Foreskin melanocyte (primary cell): ENCODE measurements at places on chromosomes 12 and 14.

DNA sequence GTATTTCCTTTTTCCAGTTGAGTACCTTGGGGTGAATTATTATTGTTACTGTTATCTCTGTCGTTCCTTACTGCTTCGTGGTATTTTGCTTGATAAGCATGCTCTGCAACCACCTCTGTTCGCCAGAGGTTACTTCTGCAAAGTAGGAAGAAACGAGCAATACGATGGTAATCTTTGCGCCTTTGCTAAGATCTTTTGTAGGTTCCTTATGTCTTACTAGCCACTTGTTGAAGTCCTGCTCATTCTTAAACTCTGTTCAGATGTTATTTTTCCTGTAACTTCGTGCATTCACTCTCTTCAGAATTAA, 729 bp upstream of the M6PR start:
- no peak for DNase-seq

DNA sequence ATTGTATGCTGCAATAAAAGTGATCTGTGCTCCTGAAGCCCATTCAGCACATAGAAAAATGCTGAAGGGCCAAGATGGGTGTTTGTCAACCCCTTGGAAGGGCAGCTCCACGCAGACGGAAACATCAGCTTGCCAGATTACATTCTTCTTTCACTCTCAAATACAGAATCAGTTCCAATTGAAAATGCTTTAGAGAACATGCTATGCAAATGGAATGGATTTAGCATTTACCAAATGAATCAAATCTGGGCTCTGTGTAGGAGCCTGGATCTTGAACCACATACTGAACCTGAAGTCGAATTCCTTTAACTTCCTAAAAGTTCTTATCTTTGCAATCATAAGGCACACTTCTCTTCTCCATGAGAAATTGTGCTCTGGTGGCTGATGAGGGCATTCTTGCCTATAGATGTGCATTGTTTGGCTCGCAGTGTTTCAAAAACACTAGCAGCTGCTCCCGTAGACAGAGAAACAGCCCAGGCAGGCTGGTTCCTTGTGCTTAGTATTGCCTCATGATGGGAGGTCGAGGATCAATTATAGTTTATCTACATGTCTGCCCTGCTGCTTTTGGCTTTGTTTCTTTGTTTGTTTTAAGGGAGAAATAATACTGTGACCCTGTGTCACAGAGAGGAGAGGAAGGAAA, 489.8 kb upstream of the FLRT2 start:
- no peak for DNase-seq

DNA sequence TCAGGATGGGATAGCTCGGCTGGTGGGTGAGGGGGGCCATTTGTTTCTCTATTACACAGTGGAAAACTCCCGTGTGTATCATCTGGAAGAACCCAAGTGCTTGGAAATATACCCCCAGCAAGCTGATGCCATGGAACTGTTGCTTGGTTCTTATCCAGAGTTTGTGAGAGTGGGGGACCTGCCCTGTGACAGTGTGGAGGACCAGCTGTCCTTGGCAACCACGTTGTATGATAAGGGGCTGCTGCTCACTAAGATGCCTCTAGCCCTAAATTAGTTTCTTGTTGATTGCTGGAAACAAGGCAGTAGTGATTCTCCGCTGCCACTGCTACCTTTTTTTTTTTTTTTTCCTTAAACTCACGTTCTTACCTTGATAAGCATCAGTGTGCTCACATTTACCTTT, 1.9 kb downstream of the RIOX1 start:
- DNase-seq = no peak

DNA sequence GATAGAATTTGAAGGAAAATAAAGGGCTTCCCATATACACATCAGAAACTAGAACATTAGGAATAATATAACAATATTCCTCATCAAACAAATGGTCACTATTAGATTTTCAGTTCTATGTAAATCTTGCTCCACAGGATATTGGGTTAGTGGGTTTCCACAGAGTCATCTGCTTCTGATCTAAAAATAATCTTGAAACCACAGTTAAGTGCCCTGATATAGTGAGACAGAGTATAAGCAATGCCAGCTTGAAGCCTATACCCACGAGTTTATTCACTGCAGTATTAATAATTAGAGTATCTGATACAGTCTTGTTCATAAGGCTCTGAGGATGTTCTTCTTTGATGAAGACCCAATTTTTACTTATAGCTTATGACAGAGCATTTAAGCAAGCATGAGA, 74.5 kb upstream of the ATF7IP start:
- DNase-seq = no peak

DNA sequence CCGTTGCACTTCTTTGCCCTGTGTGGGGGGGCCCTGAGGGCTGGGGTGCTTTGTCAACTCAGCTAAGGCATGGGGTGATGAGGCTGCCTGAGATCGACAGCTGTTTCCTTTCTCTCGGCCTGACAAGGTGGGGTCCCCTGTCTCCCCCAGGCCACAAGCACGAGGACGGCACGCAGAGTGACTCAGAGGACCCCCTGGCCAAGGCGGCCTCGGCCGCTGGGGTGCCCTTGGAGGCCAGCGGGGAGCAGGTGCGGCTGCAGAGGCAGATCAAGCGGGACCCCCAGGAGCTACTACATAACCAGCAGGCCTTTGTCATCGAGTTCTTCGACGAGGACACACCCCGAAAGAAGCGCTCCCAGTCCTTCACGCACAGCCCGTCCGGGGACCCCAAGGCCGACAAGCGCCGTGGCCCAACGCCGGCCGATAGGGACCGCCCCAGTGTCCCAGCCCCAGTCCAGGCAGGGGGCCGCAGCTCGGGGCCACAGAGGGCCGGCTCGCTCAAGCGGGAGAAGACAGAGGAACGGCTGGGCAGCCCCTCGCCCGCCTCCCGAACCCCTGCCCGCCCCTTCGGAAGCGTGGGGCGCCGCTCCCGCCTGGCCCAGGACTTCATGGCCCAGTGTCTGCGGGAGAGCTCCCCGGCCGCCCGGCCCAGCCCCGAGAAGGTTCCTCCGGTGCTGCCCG, 18.8 kb downstream of the CEP170B start:
- DNase-seq = no peak

GRCh38 chr12:46108721-46109120, 118.3 kb upstream of the SCAF11 start:
- no peak for DNase-seq

- no peak for DNase-seq
Observed at GRCh38 chr14:103533137-103533998, 4.4 kb downstream of the TRMT61A start.

GRCh38 chr12:63397807-63398206, 246.8 kb upstream of the AVPR1A start:
- DNase-seq = no peak

- peak; percentile 53 for DNase-seq
Observed at GRCh38 chr12:108511633-108512540, 3.2 kb upstream of the FICD start.

GRCh38 chr14:25484235-25484634, 434.3 kb upstream of the STXBP6 start:
- no peak for DNase-seq

- DNase-seq = peak; percentile 63
Observed at GRCh38 chr12:110743571-110744093, 941 bp upstream of the PPP1CC start.

DNA sequence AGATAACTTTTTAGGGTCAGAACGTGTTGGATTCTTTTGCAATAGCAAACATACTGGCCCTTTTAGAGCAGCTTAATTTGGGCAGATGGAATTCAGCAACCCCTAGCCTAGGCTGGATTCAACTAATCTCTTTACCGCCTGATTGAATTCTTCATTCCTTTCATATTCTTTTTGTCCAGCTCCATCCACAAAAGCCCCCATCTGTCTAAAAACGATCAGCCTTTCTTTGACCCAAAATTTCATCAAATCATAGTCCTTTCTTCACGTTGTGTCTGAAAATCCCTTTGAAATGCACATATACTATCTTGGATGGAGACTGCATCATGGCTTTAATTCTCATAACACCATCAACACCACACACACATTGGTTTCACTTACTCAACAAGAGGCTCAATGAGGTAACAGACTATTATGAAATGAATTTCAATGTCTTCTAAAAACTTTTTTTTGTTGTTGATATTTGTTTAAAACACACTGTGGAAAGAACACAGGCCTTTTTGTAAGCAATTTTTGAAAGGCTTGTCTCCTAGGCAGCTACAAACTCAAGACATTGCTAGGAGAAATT, 128.0 kb upstream of the EEA1 start:
- DNase-seq = no peak

DNA sequence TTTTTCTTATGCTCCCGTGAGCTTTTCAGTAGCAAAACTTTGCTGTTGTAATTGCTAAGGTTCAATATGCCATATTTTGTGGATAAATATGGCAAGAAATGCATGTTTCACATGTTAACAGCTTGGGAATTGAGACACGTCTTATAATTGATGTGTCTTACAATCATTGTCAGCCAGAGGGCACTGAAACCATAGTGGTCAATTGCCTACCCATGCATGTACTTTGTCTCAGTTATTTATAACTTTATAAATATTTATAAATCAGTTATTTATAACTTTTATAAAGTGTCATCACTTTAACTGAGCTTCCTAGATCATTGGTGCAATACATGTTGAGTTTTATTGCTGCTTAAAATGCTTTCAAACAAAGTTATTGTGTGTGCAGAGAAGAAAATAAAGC, 82.0 kb downstream of the CATSPERB start:
- peak; percentile 26 for DNase-seq

- DNase-seq = no peak
Observed at GRCh38 chr14:65301862-65302539, 110.5 kb upstream of the FUT8 start.

- no peak for DNase-seq
Observed at GRCh38 chr14:31307618-31308017, 100.0 kb upstream of the HECTD1 start.

DNA sequence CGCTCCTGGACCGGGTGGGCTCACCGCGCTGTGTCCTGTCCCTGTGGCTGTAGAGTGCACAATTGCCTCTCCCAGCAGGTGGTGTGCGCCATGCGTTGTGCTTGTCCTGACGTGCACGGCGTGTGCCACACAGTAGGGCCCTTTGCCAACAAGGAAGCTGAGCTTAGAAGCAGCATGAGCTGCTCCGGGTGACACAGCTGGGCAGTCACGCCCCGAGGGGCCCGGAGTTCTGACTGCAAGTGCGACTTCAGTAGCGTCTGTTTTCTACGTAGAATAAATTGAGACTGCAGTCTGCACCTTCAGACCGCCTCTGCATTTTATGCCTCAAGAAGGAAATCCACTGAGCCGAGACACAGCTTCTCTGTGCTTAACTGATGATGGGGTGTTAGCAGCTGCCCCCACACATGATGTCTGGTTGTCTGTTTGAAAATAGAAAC, 81.6 kb downstream of the ADGRD1 start:
- DNase-seq = no peak

DNA sequence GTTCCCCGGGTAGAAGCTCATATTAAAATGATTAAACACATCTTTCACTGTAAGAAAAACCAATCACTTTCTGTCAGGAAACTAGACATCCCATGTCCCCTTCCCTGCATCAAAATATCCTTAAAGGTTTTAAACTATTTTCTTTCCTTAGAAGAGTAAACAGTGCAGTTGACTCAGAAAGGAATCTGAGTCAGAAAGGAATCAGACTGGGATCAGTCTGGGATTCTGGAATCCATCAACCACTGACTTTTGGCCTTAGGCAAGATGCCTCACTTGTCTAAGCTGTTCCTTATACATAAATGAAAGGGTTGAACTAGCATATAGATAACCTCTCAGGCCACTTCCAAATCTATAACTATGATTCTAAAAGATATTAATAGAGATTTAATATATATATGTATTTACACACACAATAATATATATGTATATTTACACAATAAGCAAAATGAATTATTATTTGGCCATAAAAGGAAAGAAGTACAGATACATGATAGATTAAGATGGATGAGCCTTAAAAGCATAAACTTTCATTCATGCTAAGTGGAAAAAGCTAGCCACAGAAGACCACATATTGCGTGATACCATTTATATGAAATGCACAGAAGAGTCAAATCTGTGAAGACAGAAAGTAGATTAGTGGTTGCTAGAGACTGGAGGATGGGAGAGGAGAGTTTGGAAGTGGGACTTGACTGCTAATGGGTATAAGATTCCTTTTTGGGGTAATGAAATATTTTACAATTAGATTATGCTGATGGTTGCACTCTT, 114.4 kb downstream of the SLC38A1 start:
- peak; percentile 18 for DNase-seq

- DNase-seq = no peak
Observed at GRCh38 chr14:38128640-38129039, 79.1 kb upstream of the SSTR1 start.

DNA sequence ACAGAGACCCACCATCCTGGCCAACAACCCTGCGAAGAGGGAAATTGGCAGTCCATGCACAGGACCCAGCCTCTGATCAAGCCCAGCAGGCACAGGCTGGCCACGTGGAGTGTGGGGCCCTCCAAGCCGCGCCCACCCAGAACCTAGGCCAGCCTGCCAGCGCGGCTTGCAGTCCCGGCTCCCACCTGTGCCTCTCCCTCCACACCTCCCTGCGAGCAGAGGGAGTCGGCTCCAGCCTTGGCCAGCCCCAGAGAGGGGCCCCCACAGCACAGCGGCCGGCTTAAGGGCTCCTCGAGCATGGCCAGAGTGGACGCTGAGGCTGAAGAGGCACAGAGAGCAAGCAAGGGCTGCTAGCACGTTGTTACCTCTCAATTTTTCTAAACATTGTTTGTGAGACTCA, 373.4 kb downstream of the NELL2 start:
- DNase-seq = no peak

GRCh38 chr14:77203611-77204458, 22.2 kb downstream of the TMEM63C start:
- DNase-seq = no peak

DNA sequence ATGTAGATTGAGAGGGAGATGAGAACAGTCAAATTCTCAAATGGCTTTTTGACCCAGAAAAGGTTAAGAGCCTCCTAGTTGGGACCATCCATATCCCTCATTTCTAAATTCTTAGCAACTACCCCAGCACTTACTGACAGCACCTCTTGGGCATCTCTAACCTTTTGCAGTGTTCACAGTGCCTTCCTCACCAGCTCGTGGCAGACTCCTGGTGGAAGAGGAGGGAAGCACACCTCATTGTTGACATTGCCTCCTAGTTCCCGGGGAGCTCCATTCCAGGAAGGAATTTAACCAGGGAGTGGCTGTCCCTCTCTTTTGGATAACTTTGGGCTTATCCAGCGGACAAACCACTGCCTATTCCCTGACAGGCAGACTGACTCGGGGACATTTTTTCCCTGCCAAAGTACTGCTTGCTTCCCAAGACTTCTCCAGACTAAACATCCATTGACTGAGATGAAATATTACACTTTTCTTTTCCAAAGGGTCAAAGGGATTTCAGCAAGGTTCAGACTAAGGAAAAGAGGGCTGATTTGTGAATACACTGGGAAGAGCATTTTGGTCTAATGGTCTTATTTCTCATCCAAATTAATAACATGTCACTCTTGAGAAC, 9.0 kb upstream of the OR6J1 start:
- peak; percentile 53 for DNase-seq

GRCh38 chr12:124075841-124076240, 102.8 kb downstream of the ZNF664 start:
- no peak for DNase-seq

- DNase-seq = peak; percentile 55
Observed at GRCh38 chr12:120971299-120972180, 6.8 kb upstream of the HNF1A start.

DNA sequence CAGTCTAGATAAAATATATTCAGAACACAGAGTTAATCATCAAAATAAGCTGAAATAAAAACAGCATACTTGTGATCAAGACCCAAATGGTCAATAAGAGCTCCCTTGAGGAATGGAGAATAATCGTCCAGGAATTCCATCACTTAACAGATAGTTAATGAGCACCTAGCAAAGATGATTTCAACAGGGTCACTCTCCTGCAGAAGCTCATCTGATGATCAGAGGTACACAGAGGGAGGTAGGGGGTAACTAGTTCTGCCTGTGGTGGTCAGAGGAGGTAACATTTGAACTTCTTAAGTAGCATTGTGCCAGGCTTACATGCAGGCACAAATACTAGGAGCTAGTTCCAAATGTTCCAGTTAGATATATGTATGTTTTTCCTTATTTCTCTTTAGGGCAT, 9.5 kb downstream of the MED13L start:
- no peak for DNase-seq
